Thoracic aorta (tissue), 2 donors: ENCODE measurements at places on chromosomes 12 and 14.
A peak's percentile ranks its signal among the peaks of the same experiment; 100 is the strongest.

DNA sequence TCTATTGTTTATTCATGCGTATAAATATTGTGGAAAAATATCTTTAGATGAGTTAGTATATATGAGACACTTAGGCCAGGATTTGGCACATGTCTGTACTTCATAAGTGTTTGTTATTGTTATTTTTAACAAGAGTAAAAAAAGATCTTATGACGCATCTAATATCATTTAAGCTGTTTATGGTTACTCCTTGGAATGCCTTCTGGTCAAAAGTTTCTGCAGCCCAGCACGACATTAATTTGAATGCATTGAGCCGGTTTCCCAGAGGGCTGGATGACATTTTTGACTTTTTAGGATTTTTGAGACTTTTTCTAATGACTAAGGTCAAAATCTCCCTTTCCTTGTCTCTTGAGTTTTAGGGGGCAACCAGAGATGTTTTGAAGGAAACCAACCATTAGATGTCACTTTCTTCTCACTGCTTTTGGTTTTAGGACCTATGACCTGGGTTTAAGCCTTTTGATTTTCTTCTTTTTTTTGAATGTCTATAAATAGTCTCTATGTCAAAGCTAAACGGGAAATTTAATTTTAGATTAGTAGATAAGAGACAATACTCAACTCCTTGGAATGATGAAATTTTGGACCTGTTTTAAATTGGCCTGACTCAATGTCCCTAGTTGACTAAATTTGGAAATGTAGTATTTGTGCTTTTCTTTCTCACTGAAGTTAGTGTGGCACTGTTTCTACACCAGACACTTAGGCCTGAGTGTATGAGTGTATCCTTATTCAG lies 215.5 kb downstream of the AEBP2 start:
- no peak for DNase-seq

GRCh38 chr14:75277008-75277814 lies 1.4 kb upstream of the FOS start:
- DNase-seq, result peak; percentile 85

DNA sequence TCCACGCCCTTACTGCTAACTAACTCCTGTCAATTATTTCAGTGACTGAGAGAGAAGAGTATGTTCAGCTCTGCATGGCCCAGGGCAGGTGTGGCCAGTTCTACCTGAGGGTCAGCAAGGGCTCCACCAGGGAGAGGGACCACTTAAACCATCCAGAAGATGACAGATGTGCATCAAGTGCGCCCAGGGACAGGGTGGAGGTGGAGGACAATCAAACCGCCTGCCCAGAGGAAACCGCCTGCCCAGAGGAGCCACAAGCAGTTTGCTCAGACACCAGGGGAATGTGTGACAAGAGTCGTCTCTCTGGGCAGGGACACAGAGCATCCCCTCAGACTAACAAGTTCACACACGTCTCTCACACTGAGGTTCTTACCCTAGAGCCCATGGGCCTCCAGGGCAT lies 14.5 kb downstream of the DPF3 start:
- DNase-seq, result no peak

DNA sequence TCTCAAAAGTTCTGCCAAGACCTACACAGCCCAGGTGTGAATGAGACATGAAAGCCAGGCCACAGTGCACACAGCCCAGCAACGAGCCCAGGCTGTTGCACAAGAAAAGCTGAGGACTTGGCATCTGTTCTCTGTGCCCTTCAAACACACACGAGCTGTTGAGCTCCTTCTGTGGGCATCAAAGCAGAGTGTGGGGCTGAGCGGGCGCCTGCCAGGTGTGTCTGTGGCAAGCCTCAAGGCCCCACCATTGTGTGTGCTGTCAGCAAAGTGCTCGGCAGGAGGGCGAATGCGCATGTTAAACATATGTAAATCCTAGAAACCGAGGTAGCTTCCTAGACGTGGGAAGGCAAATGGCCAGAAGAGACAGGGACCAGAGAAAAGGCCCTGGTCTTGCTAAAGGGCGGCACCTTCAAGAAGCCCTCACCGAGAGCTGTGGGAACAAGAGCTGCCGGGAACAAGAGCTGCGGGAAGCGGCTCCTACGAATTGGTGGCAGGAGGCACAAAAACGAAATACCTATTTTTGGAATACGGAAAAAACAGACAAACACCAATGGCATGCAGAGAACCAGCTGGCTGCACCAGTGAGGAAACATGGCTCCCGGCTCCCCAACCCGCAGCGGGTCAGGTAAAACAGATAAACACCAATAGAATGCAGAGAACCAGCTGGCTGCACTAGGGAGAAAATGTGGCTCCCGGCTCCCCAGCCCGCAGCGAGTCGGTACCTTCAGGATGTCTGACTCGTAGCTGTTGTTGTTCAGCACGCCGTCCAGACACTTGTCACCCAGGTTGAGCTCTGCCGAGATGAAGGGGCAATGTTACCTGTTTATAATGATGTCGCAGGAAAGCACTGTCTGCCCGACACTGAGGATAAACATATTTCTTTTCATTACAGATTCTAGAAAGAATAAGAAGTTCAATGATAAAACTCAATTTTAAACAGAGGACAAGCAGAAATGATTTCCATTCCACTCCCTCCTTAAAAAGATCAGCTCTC lies 19.0 kb upstream of the GOLGA3 start:
- DNase-seq, result no peak

GRCh38 chr12:59372956-59373355 lies 222.9 kb upstream of the SLC16A7 start:
- DNase-seq, result no peak

GRCh38 chr14:93946104-93946503 lies 19.0 kb downstream of the FAM181A start:
- DNase-seq, result no peak

- DNase-seq, result no peak
Measured at GRCh38 chr12:60197589-60197988, 601.8 kb downstream of the SLC16A7 start.

DNA sequence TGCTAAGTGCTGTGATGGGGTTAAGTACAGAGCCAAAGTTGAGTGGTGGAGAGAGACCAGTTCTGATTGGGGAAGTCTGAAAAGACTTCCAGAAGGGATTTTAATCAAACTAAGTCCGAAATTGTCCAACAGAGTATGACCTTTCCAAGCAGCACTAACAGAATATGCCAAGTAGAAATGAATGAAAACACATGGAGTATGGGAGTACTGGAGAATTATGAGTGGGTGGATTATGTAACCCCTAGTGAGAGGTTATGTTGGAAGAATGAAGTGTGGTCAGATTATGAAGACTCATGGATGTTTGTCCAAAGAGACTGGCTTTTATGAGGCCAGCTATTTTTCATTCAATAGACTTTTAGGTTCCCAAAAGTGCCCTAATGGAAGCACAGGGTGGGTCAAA lies 94.0 kb upstream of the PLEKHA5 start:
- DNase-seq, result no peak

GRCh38 chr14:103630364-103631108 lies 1.5 kb downstream of the KLC1 start:
- no peak for DNase-seq

DNA sequence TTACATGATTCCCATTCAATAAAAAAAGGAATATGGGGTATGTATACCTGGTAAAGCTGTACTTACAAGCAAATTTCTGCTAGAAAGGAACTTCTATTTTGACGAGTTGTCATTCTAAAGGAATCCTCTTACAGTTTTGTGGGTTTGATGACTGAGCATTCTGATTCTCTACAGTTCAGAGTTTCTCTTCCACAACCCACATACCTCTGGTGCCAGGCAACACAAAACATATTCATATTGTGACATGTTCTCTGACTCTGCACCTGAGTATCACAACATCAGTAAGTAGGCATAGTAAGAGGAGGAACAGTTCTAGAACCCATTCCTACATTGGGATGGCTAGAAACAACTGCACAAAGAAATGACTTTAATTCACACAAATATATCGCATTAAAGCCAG lies 636.6 kb downstream of the MED13L start:
- no peak for DNase-seq

DNA sequence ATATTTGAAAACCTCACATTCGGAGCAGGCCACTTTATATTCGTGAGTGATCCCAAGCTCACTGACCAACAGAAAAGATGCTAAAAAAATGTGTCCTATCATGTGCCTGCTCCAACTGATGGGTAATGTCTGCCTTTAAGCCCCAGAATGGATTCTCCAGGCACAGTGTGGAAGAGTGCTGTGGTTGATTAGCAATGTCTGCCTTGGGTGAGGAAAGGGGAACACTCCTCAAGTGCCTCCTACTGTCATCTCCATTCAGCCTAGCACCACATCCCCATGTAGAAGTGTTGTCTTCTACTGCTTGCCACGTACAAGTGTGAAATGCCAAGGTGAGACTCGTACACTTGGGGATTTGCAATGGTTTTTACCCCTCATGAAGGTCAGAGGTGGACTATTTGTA lies 199.3 kb downstream of the SLC41A2 start:
- DNase-seq, result no peak

DNA sequence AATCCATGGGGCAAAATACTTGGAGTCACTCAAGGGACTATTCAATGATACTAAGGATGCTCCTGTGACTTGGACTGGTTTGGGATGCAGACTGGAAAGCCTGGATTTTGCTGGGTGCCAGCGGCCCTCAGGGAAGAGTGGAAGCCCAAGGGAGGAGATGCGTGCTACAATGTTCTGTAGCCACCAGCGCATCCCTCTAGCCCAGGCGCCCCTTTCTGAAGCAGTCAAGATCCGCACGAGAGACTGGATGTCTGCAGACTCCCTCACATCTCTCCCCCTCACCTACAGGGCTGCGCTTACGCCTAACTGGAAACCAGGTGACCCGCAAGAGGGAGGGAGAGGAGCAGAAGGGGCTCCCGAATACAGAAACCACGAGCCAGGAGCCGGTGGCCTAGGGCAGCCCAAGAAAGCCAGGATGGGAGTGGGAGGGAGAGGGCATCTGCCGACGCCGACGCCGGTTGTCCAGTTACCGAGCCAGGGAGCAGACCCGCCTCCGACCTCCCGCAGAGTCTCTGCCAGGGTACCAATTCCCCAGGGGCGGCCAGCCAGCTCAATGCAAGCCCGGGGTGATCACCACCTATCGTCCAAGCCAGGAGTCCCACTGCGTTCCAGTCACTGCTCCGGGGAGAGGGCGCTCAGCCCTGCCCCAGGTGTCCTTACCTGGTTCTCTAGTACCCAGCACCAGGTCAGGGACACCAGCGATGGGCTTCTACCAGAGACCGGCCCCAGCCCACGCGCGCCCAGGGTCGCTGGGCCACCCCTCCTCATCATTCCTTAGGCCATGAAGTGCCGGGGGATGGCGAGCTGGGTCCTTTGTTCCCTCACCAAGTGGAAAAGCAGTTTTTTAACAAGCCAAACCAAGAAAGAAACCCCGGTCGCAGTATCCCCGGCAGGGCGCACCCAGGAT lies 1.2 kb downstream of the NTN4 start:
- DNase-seq, result no peak

DNA sequence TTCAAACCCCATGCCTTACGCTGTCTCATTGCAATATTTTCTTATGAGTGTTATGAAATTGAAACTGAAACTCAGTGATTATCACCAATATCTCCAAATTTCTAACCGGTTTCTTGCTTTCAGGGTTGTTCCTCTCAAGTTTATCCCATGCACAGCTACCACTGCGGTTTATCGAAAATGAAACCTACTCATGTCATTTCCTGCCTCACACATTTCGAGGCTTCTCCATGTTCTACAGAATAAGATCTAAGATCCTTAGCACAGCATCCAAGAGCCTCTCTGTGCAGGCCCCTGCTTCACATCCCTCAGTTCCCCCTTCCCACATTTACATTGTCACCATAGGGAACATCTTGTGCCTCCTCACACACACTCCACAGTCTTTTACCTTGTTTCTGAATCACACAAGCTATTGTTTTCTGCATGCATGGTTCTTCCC lies 45.5 kb upstream of the FAR2 start:
- DNase-seq, result no peak

- DNase-seq, result no peak
Measured at GRCh38 chr14:52219488-52220084, 47.9 kb upstream of the PTGDR start.

DNA sequence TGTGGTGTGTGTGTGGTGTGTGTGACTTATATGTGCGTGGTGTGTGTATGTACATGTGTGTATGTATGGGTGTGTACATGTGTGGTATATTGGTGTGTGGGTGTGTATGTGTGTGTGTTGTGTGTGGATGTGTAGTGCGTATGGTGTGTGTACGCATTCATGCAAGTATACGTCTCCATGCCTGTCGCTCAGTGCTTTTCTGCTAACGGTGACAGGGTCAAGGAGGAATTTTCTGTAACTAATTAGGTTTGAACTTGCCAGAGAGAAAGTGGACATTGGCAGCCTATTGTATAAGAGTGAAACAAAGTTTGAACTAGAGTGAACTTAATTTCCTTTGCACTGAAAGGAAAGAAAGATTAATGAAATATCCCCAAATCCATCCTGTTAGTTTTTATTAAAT lies 120.9 kb upstream of the GSC start:
- DNase-seq, result no peak

DNA sequence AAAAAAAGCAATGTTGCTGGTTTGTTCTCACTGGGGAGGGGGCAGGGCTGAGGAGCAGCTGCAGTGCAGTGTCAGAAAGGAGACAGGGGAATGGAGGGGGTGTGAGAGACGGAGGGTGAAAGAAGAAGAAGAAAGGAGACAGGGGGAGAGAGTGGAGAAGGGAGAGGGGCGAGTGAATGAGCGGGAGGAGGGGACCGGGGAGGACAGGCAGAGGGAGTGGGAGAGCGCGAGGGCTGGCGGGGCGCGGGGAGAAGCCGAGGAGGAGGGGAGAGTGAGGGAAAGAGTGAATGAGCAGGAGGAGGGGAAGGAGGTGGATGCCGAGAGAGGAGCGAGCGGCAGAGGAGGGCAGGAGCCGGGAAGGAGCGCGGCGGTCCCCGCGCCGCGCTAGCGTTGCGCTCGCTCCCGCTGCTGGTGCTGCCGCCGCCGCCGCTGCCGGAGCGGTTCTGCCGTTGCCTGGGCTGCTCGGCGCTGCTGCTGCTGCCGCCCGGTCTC lies at the start of gene NOVA1:
Gene NOVA1 (minus strand): TSS at position 445 of the 492 bp plus-strand sequence. CDS start 597 bp downstream, outside the sequence.
- DNase-seq, result no peak

DNA sequence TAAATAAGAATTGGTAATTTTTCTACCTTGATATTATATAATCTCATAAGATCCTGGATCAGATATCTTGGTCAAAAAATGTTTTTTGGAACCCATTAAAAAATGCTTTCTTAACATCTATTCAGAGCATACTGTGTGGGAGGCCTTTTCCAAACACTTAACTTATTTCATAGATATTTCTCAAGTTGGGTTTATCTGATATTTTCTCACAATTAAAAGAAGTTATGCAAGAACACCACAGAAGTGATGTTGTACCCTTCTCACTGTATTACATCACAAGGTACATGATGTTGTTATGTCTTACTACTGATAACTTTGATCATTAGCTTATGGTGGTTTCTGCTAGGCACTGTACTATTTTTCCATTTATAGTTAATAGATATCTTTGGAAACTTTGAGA lies 23.4 kb upstream of the PRPF39 start:
- DNase-seq, result no peak

DNA sequence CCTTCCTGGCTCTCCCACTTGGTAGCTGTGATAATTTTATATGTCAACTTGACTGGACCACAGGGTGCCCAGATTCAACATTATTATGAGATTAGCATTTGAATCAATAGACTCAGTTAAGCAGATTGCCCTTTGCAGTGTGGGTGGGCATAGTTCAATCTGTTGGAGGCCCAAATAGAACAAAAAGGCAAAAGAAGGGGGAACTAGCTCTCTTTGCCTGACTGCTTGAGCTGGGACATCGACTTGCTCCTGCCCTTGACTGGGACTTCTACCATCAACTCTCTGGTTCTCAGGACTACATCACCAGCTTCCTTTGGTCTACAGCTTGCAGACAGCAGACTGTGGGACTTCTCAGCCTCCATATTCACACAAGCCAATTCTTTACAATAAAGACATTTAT lies 1189.2 kb downstream of the BCL11B start:
- no peak for DNase-seq

GRCh38 chr12:12864243-12864642 lies 27.1 kb upstream of the GPRC5A start:
- DNase-seq, result no peak
